ENCODE measurements at places on chromosomes 6 and 20.

GRCh38 chr20:6140947-6141346, 18.1 kb upstream of the FERMT1 start:
- DNase-seq: no peak

GRCh38 chr20:6212903-6213302, 90.1 kb upstream of the FERMT1 start:
- no peak for DNase-seq

- DNase-seq: no peak
Observed at GRCh38 chr6:2085657-2086056, 159.7 kb downstream of the GMDS start.

- DNase-seq: no peak
Observed at GRCh38 chr6:48747471-48747870, 636.5 kb upstream of the PTCHD4 start.

DNA sequence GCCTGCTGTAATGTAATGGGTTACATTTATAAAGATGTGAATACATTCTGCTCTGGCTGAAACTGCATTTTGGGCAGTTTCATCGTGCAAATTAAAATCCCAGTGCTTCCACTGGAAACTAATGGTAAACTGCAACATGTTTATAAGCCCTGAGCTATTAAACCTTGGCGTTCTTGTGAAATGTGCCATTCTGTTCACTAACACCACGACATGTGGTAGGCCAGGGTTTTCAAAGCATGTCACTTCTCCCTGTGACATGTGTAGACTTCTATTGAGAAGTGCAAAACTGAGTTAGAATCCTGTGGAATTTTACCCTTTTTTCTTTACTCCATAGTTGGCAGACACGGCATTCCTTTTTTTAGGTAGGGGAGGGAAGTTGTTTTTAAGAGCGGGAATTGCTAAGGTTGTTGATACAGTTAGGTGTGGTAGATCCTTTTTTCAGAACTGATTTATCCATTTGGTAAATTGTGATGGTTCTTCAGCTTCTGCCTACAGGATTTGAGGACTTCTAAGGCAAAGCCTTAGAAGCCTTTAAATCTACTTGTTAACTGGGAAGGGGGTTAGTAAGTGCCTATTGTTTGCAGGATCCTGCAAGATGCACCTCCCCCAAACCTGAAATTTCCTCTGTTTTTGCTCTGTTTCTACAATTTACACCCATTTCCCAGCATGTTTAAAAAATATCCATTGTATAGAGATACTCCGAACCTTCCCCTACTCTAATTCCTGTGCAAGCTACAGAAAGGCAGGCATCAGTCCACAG, 4.2 kb downstream of the SASH1 start:
- no peak for DNase-seq

GRCh38 chr6:87755708-87756671, 54.0 kb upstream of the AKIRIN2 start:
- no peak for DNase-seq

DNA sequence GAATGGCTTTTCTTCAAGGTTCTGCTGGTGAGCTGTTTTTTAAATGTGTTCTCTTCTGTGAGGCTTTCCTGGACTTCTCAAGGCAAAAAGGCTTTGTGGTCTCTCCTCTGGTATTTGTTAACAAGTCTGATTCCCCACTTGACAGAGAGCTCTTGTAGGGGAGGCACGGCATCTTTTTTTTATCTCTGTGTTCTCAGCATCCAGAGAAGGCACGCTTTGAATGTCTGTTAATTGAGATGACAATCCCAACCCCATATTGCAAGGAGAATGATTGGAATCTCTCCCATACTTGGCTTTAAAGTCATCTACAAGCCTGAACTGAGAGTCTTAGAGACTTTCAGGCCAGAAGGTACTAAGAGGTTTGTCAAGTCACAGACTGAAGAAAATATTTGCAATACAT, 22.6 kb downstream of the EDN1 start:
- DNase-seq: no peak

- DNase-seq: no peak
Observed at GRCh38 chr6:159602431-159603041, 90.5 kb downstream of the SOD2 start.

DNA sequence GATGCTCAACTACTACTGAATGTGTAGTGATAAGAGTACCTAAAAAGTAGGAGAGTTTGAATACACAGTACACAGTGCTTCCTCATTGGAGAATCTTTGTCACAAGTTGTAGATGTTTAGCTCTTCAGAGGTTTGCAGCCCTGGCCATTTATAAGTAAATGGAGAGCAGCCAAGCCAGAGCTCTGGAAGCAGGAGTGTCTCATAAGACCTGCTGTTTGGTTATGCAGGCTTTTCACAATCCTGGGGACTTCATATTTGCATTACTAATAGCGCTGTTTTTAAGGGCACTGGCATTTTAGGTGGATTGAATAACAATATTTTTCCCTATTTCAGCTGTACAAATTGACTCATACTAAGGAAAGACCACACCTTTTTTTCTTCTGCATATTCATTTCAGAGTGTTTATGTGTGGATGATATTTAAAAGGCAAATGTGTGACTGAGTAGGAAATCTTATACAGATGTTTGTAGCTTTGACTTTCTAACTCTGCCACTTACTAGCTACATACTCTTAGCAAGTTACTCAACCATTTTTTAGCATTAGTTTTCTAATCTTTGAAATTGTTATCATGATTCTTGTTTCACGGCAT, 730.5 kb upstream of the MAP3K7 start:
- no peak for DNase-seq

- DNase-seq: no peak
Observed at GRCh38 chr6:124430740-124431318, 531.4 kb upstream of the RNF217 start.

DNA sequence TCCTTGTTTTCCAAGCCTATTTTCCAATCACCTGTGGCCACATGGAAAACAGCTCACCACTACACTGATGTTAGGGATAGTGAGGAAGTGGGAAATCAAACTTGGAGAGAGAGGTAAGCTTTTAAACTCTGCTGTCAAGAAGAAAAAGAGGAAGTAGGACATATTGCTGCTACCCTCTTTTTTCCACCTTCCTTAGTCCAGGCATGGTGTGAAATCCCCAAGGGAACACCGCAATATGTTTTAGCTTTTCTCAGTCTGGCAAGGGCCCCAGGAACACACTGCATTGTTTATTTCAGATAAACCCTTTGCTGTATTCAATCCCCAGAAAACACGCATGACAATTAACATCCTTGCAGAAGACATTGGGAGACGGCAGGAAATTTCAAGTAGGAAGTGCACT, 61.3 kb downstream of the HS3ST5 start:
- DNase-seq: no peak

DNA sequence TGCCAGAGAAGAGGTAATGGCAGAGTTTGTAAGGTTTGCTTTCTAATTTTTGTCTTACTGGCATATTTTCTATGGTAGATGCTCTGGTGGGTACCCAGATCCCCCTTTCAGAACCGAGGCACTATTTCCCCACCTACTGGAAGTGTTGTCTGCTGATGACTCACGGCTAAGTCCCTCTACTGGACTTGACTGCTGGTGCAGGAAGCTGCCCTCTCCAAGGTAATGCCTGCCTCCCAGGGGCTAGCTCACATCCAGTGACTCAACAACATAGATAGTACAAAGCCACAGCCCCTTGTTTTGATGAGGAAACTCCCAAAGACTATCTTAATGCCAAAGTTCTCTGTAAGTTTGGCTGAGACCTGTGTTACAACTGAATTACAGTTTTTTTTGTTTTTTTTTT, 285.4 kb upstream of the FLRT3 start:
- no peak for DNase-seq

All from naive thymus-derived CD4-positive, alpha-beta T cell (primary cell).